ENCODE measurements at places on chromosomes 5 and 9.

GRCh38 chr5:121189342-121190305, 662.1 kb upstream of the FTMT start:
- peak; percentile 28 for DNase-seq

DNA sequence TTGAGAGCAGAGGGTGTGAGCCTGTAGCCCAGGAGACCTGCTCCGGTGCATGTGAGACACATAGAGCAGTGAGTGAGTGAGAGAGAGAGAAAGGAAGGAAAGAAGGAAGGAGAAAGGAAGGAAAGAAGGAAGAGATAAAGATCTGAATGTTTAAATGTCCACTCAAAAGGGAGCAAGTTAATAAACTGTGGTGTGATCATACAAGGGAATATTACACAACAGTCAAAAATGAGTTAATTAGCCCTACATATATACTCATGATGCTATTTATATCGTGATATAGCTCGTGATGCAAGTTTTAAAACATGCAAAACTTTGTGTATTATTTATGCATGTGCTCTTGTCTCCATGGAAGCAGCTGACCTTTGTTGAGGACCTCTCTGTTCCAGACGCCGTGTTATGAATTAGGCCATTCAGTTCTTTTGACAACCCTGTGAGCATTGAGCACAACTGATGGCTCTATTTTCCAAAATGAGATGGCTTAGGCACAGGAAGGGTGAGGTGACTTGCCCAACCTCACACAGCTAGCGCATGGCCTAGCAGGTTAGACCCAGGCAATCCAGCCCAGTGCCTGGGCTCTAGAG, 70.6 kb downstream of the HMCN2 start:
- no peak for DNase-seq

DNA sequence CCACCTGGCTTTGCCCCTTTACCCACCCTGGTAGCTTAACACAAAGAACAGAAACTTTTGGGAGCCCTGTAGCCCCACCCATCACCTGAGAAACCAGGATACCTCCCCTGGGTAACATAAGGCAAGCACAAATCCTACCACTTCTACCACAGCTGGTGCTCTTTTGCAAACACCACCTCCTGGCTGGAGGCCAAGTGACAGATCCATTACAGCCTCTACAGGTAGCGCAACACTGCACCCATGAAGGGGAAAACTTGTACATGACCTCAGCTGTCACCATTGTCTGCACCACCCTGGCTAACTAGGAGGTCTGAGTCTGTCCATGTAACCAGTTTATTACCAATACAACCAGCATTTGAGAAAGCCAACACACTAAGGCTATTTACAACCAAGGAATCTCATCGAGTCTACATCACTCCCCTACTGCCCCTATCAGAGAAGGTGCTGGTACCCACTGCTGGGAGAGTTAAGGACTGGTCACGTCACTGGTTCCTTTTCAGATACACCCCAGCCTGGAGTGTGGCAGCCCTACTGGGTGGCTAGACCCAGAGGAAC, 128.6 kb downstream of the PJA2 start:
- peak; percentile 94 for DNase-seq

GRCh38 chr9:118595719-118596305, 773.4 kb downstream of the BRINP1 start:
- peak; percentile 74 for DNase-seq

Measured in NCI-H2171 treated with DMSO at 0.1 percent for 48 hours (cell line).